Stimulated activated CD8-positive, alpha-beta memory T cell treated with anti-CD3 and anti-CD28 coated beads, Interleukin-2, amount 100 ng/mL, for 1 hour (primary cell): ENCODE measurements at places on chromosomes 3 and 15.

DNA sequence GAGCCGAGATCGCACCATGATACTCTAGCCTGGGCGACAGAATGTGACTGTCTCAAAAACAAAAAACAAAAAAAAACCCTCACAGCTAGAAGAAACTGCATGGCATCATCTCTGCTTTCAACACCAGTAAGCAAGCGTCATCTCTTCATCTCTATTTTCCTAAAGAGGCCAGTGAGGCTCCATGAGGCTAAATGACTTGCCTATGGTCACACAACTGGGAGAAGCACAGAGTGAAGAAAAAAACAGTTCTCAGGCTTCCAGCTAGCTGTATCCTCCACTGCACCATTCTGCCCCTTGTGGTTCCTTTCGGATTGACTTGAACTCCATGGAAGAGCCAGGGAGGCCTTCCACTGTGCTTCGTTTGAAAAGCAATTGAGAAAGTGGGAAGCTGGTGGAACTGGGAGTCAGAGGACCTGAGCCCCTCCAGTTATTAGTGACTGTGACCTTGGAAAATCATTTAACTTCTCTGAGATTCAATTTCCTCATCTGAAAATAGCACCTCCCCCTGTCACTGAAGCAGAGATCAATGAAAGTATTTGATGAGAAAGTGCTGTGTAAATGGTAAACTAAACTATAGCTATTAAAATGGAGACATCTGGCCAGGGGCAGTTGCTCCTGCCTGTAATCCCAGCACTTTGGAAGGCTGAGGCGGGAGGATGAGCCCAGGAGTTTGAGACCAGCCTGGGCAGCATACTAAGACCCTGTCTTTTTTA lies 32.1 kb upstream of the DENND4A start:
- DNase-seq: no peak

DNA sequence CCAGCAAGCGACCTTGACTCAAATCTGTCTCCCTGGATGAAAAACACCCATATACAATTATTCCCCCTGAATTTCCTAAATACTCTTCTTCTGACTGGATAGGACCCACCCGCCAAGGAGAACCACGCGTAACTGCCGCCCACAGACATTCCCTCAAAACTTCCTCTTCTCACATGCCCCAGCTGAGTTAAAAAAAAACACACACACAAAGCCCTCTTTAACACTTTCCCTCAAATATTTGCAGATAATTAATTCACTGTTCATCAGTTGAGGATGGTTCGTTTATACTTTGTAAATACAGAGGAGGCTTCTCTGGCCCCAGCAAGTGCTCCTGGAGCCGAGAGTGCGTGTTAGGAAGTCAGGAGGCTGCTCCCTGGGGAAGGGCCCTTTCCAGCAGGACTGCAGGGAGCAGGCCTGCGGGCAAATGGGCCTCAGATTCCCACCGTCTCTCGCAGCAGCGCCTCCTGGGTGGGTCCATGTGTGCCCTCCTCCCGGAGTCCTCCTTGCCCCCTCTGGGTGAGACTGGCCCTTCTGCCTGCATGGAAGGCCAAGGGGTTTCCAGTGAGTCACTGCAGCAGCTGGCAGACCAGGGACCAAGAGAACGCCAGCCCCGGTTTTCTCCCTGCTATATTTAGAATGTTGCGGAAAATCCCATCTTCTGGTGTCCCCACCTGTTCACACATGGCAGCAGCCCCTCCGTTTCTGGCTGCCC lies 46.8 kb downstream of the MGLL start:
- DNase-seq: no peak

DNA sequence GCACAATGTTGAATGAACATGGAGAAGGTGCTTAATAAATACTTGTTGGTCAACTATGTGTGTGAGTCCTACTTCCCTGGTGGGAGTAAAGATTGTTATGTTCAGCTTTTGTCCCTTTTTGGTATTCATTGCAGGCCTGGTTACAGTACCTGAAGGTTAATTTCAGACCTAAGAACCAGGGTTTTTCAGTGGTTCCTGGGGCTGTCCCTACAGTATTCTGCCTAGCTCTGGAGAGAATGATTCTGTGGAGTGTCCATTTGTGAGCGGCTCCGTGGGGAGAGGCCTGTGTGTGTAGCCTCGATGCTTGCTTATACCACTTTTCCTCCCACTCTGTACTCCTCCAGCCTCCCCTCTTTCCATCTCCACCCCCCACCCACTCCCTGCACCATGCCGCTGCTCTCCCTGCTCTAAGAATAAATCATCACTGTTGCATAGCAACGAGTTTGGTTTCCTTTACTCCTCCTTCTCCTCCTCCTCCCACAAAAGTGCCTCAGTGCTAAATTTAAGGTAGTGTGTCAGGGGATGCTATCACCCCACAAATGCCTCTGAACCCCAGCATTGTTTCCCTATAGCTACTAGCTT lies 150.6 kb upstream of the ROPN1 start:
- DNase-seq: no peak

- DNase-seq: no peak
These were observed 12.9 kb downstream of the POLG start for GRCh38 chr15:89321521-89322410.

GRCh38 chr15:47971637-47972036 lies 149.2 kb upstream of the SLC24A5 start:
- no peak for DNase-seq

- DNase-seq: no peak
These were observed 64.0 kb downstream of the SLC9C1 start for GRCh38 chr3:112230033-112230432.

- DNase-seq: no peak
These were observed 110.5 kb upstream of the RAP2B start for GRCh38 chr3:153051427-153052095.

- DNase-seq: no peak
These were observed 137.4 kb downstream of the ATP10A start for GRCh38 chr15:25725758-25726157.

DNA sequence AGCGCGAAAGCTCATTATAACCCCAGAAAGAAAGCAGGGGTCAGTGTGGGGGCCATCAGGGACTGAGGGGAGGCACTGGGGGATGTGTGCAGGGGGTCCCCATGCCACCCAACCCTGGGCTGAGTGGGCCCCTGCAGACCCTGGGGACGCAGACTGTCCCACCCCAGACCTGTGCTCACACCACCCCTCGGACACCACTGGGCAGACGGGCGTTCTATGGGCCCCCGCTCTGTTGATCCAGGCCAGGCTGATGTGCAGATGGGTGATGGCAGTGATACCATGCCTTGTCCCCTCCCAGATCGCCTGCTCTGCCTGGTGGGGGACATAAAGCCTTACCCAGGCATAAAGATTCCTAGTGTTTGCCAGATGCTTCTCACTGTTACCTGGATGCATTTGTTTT lies 259.7 kb upstream of the TLE3 start:
- no peak for DNase-seq

DNA sequence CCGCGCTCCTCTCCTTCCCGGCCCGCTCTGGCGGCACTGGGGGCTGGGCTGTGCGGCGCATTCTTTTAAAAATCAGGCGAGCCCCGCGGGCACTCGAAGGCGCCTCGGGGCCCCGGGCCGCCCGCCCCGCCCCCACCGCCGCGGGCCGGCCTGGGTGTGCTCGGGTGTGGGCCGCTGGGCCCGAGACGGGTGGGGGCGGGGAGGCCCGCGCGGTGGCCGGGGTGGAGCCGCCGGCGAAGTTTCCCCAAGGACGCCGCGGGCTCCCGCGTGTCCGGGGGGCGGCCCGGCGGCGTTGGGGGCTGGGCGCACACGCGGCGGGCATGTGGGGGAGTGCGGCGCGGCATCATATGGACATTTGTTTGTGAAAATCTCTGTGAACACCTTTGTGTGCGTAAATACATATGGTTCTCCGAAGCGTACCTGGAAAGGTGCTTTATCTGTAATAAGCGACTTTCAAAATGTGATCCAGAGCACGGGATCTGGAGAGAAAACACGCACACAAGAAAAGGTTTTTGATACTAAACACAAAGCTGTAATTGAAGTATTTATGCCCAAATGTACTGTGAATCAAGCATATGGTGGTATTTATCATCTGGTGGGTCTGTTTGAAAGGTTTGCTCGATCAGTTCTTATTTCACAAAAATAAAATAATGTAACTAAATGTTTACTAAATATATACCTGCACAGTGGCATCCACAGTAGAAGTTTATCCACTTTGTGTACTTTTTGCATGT lies 612 bp upstream of the TBL1XR1 start:
- no peak for DNase-seq

DNA sequence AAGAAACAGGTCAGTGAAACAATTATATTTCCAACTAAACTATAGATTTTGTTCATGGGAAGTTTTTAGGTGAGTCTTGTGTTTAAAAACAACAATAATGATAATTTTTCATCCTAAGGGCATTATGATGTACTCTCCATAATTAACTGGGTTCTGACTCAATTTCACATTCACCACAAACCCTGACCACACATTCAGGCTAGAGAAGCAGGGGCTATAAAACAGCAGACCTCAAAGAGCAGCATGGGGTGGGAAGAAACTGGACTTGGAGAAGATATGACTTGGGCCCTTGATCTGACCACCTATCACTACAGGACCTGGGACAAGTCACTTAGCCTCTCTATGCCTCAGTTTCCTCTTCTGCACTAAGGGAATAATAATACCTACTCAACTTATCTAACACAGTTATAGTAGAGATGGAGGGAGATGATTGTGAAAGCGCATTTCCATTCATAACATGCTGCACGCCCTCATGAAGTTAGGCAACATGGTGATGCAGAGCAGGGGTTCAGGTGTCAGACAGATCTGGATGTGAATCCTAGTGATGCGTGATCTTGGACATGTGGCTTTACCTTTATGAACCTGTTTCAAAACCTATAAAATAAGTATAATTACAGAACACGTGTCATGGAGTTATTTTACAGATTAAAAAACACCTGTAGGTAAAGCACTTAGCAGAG lies 63.0 kb upstream of the ACP3 start:
- DNase-seq: no peak

GRCh38 chr15:29541309-29541708 lies 271.7 kb upstream of the NSMCE3 start:
- DNase-seq: no peak

DNA sequence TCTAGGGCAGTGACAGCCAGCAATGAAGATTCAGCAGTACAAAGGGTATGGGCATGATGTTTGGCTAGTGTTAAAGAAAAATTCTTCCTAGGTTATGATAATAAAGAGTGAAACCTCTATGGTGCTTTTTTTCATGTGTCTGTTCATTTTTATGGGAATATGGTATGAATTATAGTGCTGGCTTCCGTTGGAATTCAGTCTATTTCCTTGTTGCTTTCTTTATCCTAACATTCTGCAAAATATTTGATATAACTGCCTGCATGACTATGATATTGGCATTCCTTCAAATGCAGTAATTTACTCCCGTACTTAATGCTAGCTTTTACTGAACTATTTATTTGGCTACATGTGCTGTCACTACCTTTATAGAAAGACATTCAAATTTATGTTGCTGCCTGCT lies 57.6 kb upstream of the ATP11B start:
- DNase-seq: no peak

- DNase-seq: no peak
These were observed 1.5 kb upstream of the CD276 start for GRCh38 chr15:73682600-73683090.

DNA sequence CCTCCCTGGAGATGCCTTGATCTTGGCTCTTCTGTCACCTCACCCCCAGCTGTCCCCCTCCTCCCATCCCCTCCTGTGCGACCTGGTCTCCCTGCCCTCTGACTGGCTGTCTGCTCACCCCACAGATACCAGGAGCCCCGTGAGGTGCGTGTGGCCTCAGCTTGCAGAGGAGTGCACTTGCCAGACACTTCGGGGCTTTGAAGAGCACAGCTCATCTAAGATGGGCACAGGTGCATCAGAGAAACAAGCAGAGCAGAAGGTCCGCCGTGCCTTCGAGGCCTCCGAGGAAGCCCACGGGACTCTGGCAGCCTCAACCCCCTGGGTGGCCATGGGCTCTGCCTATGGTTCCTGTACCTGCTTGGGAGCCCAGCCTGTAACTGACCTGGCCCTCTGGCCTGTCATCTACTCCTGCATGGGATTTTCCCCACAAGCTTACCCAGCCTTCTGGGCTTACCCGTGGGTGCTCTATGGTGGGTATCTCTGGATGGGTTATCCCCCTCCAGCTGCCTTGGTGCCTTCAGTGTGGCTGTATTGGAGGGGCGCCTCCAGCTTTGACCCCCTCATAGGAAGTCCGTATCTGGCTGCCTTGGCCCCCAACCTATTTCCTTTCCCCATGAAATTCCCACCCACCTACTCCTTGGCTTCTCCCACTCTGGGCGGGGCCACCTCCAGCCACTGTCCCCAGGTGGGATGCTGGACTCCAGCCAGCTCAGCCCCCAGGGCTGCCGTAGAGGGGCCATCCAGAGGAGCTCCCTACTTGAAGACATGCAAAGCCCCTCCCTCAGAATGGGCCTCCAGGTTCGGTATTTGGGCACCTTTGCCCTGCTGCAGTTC lies 3.8 kb downstream of the PRR23E start:
- no peak for DNase-seq
